ENCODE measurements at places on chromosomes 7 and 10.
A peak's percentile ranks its signal among the peaks of the same experiment; 100 is the strongest.

- no peak for DNase-seq
Observed at GRCh38 chr10:44470784-44471183, 85.9 kb upstream of the CXCL12 start.

DNA sequence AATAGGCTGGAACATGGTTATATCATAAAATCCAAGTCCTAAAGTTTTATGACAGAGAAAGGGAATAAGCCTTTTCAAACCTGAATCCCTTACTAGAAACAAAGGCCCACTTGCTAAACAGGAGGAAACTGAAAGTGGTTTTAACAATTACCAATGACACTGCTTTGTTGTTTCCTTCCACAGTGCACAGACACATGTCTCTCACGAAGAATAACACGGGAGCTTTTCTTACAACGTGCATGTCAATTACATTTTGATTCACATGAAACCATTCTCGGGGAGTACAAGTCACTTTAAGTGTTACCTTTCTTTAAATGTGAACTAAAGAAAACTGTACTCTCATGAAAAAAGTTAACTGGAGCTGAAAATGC, 1.4 kb downstream of the MRPS33 start:
- no peak for DNase-seq

DNA sequence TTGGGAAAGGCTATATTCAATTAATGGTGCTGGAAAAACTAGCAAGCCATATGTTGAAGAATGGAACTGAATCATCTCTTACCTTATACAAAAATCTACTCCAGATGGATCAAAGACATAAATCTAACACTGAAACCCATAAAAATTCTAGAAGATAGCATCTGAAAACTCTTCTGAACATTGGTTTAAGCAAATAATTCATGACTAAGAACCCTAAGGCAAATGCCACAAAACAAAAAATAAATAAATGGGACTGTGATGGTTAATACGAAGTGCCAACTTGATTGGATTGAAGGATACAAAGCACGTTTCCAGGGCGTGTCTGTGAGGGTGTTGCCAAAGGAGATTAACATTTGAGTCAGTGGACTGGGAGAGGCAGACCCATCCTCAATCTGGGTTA, 1130.0 kb downstream of the DNAJB9 start:
- no peak for DNase-seq

DNA sequence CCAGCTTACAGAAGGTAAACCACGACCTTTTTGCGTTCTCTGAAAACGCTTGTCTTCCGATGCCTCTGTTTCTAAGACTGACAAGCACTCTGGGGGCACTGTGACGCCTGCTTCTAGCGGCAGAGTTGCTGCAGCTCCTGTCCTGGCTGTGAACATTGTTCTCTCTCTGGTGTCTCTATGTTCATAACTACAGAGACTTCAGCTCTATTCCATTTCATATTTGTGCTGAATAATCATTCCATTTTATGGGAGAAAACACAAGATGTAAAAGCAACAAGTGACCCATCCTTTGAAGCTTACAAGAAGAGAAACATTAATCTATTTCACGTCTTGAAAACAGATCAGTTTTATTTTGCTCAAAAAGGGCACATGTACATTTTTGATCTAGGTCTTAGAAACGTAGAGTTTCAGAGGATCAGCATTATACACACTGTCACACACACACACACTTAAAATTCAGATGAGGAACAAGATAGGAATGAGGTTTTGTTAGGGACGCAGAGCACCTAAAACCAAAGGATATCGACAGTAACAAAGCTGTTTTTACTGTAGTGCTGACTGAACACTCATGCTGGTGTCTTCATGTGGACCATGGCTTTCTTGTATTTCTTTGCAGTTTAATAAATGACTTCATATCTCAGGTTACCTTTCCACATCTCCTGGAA, 3.0 kb downstream of the IKZF1 start:
- peak; percentile 68 for DNase-seq

- DNase-seq: no peak
Observed at GRCh38 chr10:101000915-101001658, 1.5 kb downstream of the LZTS2 start.

DNA sequence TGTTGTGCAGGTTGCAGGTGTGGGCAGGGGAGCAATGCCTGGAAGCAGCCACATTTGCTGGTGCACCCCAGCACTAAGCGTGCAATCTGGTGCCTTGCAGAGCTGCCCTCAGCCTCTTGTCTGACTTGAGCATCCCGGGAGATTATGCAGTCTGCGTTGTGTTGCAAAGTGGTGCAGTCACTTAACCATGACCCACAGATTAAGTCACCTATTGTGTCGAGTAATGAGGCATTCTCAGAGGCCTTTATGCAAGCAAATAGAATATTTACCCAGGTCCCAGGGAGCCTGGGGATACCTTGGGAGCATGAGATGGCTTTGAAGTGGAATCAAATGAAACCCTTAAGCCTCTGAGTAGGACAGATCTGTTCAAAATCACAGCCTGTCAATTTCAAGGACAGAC, 529.0 kb downstream of the TYW1 start:
- DNase-seq: no peak

- DNase-seq: no peak
Observed at GRCh38 chr10:50152792-50153272, 85.1 kb downstream of the WASHC2A start.

- DNase-seq: no peak
Observed at GRCh38 chr10:113644185-113645120, 19.4 kb downstream of the NRAP start.

DNA sequence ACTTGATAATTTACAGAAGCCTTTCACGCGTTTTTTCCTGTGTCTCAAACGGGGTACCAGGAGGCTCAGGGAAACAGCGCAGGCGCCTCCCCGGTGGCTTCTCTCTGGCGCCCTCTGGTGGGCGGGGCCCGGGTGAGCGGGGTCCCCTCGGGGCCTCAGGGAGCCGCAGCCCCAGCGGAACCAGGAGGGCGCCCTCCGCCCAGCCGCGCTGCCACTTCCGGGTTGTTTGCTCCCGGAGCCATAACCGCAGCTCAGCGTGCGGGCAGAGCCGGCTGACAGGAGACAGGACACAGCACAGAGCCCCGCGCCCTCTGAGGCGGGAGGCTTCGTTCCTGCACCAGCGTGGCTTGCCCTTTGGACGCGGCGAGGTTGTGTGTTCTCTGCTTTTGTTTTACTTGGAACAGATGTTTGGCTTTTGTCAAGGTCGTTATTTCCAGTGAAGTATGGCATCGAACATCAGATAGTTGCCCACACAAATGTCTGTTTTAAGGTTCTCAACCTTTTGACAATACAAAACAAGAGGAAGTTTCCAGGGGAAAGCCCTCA, 6.9 kb upstream of the CYP2E1 start:
- DNase-seq: peak; percentile 93

DNA sequence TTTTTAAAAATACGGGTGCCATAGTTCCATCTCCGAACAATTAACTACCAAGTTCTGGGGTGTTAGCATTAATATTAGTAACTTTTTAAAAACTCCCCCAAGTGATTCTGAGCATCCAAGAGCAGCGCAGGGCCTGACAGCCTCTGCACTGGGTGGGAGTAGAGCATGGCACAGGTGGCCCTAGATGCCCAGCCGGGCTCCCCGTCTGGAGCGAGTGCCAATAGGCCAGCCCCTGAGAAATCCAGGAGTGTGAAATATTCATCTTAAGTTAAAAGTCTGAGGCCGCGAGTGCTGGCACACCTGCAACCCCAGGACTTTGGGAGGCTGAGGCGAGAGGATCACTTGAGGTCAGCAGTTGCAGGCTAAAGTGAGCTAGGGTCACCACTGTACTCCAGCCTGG, 16.2 kb downstream of the FAM107B start:
- no peak for DNase-seq

DNA sequence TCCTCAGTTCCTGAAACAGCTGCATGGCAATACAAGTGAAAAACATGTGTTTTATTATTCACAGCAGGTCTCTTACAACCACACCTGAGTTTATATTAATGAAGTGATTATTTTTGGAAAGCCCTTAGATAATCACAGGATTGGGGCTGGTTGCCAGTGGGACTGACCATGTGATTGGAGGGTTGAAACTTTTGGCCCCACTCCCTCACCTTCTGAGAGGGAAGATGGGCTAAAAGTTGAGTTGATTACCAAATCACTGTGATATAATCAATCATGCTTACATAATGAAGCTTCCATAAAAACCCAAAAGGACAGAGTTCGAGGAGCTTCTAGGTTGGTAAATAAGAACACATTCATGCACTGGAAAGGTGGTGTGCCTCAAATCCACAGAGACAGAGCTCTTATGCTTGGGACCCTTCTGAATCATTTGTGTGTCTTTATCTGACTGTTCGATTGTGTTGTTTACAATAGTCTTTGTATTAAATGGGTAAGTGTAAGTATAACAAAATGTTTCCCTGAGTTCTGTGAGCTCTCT, 393.9 kb downstream of the RPS24 start:
- no peak for DNase-seq

GRCh38 chr7:22663357-22663718, 63.7 kb upstream of the IL6 start:
- DNase-seq: peak; percentile 19
